Muscle of arm (tissue), 14 donors: ENCODE measurements at places on chromosomes 12 and 14. TPM values are rescaled to one million over a fixed set of nuclear protein-coding genes. Genes with fewer than 3 reads are reported as not detected.

Gene MYF5
- polyA plus RNA-seq, result 42.3 TPM

Gene DIP2B
- 19.0 TPM for polyA plus RNA-seq

Gene NANOG
- not detected for polyA plus RNA-seq

Gene HOXC4
- 8.0 TPM for polyA plus RNA-seq

Gene TAS2R43
- not detected for polyA plus RNA-seq

Gene CCDC196
- not detected for polyA plus RNA-seq

Gene GCN1
- 42.5 TPM for polyA plus RNA-seq

Gene TAS2R14
- 2.7 TPM for polyA plus RNA-seq

Gene MYO1A
- polyA plus RNA-seq, result not detected

Gene DDX23
- 63.7 TPM for polyA plus RNA-seq

Gene KRT83
- not detected for polyA plus RNA-seq

Gene PRICKLE1
- 22.5 TPM for polyA plus RNA-seq

Gene PTHLH
- polyA plus RNA-seq, result 1.6 TPM

Gene OTX2
- not detected for polyA plus RNA-seq

Gene SDR39U1
- polyA plus RNA-seq, result 37.2 TPM

Gene PRIM1
- polyA plus RNA-seq, result 11.6 TPM

Gene GSG1
- polyA plus RNA-seq, result 11.0 TPM

Gene OTUB2
- polyA plus RNA-seq, result 0.87 TPM

Gene LGR5
- polyA plus RNA-seq, result not detected

Gene MFAP5
- polyA plus RNA-seq, result 170 TPM

Gene RERG
- 7.7 TPM for polyA plus RNA-seq

Gene CPM
- polyA plus RNA-seq, result not detected

Gene MLEC
- 97.5 TPM for polyA plus RNA-seq

Gene GPRC5D
- not detected for polyA plus RNA-seq
